Upper lobe of left lung (tissue), 6 donors: ENCODE measurements at places on chromosomes 16 and 17. TPM values are rescaled to one million over a fixed set of nuclear protein-coding genes. Genes with fewer than 3 reads are reported as not detected.

- no peaks in the 10 kb centered on the region for H3K36me3 ChIP-seq
- no peaks in the 10 kb centered on the region for H3K27me3 ChIP-seq
- no peak for DNase-seq
- no peaks in the 10 kb centered on the region for H3K4me1 ChIP-seq
- H3K27ac ChIP-seq = no peak overlapping the region
Observed at GRCh38 chr16:17633181-17633951, 162.6 kb upstream of the XYLT1 start.

GRCh38 chr16:68367030-68367429 is 56.2 kb downstream of the PRMT7 start:
- no peaks in the 10 kb centered on the region for H3K27me3 ChIP-seq
- no peak overlapping the region for H3K27ac ChIP-seq

- H3K4me1 ChIP-seq = peaks cover 17% of the 10 kb centered on the region
- no peak for DNase-seq
Observed at GRCh38 chr17:64219571-64219970, 43.5 kb downstream of the TEX2 start.

GRCh38 chr16:50393858-50394802 is 25.3 kb upstream of the BRD7 start:
- no peaks in the 10 kb centered on the region for H3K4me1 ChIP-seq
- no peak overlapping the region for H3K4me3 ChIP-seq
- no peaks in the 10 kb centered on the region for H3K36me3 ChIP-seq
- no peak overlapping the region for H3K27ac ChIP-seq
- no peaks in the 10 kb centered on the region for H3K27me3 ChIP-seq
- no peak for DNase-seq

DNA sequence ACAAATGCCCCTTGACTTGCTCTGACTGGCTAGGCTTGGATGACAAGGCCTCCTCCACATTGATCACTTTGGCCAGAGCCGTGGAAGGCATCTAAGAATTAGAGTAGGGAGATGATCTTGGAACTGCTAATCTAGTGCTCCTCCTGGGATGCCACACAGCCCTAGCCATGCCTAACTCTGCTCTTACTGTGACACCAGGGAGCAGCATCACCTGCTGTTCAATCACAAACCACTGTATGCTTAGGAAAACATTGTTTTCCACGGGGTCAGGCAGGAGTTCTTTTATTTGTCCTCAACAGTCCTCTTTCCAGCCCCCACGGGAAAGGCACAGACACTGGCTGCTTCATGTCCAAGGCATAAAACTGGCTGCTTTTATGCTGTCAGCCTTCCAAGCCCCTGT is 46.3 kb downstream of the C16orf78 start:
- DNase-seq = no peak
- no peak overlapping the region for H3K4me3 ChIP-seq
- no peaks in the 10 kb centered on the region for H3K27me3 ChIP-seq
- no peaks in the 10 kb centered on the region for H3K4me1 ChIP-seq
- H3K27ac ChIP-seq = no peak overlapping the region

DNA sequence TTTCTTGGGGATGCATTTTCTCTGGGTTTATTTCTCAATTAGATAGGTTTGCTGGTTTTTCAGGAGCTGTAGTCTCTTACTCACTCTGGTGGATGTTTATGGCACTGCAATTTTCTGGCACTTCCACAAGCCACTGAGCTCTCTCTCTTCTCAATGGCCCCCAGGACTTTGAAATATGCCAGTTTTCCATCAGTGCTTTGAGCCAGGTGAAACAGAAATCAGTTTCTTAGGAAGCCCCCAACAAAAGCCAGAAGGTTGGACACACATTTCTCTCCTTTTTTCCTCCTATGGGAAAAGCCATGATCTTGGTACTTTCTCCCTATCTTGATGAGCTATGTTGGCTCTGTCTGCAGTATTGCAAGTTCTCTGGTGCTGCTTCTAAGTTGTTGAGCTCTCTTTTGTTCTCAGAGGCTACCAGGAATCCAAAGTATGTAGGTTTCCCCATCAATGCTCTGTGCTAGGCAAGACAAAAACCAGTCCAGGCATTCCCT is 90.7 kb upstream of the SMIM36 start:
- H3K36me3 ChIP-seq = no peaks in the 10 kb centered on the region
- H3K4me1 ChIP-seq = peaks cover 3% of the 10 kb centered on the region
- DNase-seq = no peak
- H3K27me3 ChIP-seq = no peaks in the 10 kb centered on the region
- no peak overlapping the region for H3K4me3 ChIP-seq

GRCh38 chr16:65123396-65124211 is 1.7 kb upstream of the CDH11 start:
- H3K4me1 ChIP-seq = peaks cover 11% of the 10 kb centered on the region
- H3K27ac ChIP-seq = peak overlapping the region; percentile 84
- no peaks in the 10 kb centered on the region for H3K27me3 ChIP-seq
- no peaks in the 10 kb centered on the region for H3K36me3 ChIP-seq
- H3K4me3 ChIP-seq = peak overlapping the region; percentile 39
- DNase-seq = no peak

DNA sequence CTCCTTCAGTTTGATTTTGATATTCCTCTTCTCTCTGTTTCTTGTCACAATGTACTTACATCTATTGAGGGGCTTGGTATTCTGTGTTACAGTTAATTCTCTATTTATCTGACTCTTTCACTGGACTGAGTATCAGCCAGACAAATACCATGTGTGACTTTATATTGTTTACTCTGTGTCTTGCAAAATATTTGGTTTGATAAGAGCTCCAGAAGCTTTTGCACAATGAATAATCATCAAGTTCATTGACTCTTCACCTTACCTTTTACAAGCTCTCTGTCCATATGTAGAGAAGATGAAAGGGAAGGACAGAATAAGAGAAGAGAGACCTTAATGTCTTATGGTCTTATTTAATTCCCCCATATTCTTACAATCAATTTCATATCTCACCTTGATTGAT is 877.7 kb upstream of the CDH8 start:
- H3K4me1 ChIP-seq = no peaks in the 10 kb centered on the region
- no peaks in the 10 kb centered on the region for H3K36me3 ChIP-seq
- no peaks in the 10 kb centered on the region for H3K27me3 ChIP-seq
- no peak overlapping the region for H3K4me3 ChIP-seq
- no peak overlapping the region for H3K27ac ChIP-seq

GRCh38 chr16:71943887-71944286 is 48.6 kb downstream of the IST1 start:
- H3K36me3 ChIP-seq = no peaks in the 10 kb centered on the region
- H3K27ac ChIP-seq = no peak overlapping the region
- DNase-seq = no peak
- no peaks in the 10 kb centered on the region for H3K4me1 ChIP-seq

DNA sequence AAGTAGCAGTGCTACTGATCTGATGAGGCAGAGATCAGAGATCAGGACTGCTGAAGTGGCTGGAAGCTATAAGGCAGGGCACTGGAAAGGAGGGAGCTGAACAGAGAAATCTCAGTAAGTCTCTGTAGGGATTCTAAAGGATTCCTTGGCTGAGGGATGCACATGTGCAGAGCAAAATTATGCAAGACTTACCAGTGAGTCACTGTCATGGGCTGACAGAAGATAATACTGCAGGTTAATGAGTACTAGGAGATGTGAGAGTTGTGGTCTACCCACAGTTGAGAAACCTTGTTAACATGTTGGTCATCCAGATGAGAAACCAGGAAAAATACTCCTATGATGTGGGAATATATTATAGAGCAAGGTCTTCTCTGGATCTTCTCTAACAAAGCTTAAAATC is 378.1 kb downstream of the HAPSTR1 start:
- H3K27me3 ChIP-seq = no peaks in the 10 kb centered on the region
- no peak for DNase-seq
- H3K4me1 ChIP-seq = no peaks in the 10 kb centered on the region
- no peaks in the 10 kb centered on the region for H3K36me3 ChIP-seq

GRCh38 chr17:7435676-7436555 is 681 bp downstream of the TMEM102 start:
- peak overlapping the region; percentile 63 for H3K4me3 ChIP-seq
- H3K36me3 ChIP-seq = no peaks in the 10 kb centered on the region
- peaks cover 13% of the 10 kb centered on the region for H3K27me3 ChIP-seq
- DNase-seq = peak; percentile 71
- H3K27ac ChIP-seq = peak overlapping the region; percentile 65

DNA sequence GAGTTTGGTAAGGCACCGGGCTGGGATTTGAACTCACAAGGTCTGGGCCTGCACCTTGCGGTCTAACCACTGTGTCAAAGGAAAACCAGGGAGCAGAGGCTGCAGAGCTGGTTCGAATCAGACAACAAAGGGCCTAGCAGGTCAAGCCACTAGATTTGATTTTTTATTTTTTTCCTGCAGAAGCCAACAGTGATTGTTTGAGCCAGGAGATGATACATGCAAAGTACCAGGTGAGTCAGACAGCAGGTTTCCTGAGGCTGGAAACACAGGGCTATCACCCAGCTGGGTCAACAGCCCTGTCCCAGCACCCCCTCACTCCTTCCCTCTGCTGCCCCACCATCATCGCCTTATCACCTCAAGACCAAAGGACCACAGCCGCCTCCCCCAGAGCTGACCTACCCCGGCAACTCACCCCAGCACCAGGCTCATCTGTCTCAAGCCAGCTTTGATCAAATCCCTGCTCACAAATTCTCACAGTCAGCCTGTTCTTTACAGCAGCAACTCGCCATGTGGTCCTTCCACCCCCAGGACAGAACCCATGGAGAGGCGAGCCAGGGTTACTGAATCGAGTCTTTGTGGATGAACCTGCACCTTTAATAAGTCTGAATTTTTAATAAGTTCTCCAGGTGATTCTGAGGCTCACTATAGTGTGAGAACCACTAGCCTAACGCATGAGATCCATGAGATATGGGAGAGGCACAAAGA is 13.0 kb upstream of the KRT19 start:
- no peaks in the 10 kb centered on the region for H3K36me3 ChIP-seq
- DNase-seq = no peak
- no peak overlapping the region for H3K4me3 ChIP-seq
- H3K4me1 ChIP-seq = no peaks in the 10 kb centered on the region
- H3K27ac ChIP-seq = no peak overlapping the region
- no peaks in the 10 kb centered on the region for H3K27me3 ChIP-seq

GRCh38 chr17:12261354-12261753 is 240.7 kb downstream of the MAP2K4 start:
- no peak for DNase-seq
- no peaks in the 10 kb centered on the region for H3K27me3 ChIP-seq
- no peaks in the 10 kb centered on the region for H3K36me3 ChIP-seq

- H3K36me3 ChIP-seq = no peaks in the 10 kb centered on the region
- peaks cover 81% of the 10 kb centered on the region for H3K4me1 ChIP-seq
- DNase-seq = no peak
- no peak overlapping the region for H3K4me3 ChIP-seq
- H3K27me3 ChIP-seq = no peaks in the 10 kb centered on the region
Observed at GRCh38 chr17:4837471-4838308, 4.5 kb downstream of the MINK1 start.

- H3K27me3 ChIP-seq = no peaks in the 10 kb centered on the region
- peaks cover 49% of the 10 kb centered on the region for H3K4me1 ChIP-seq
- no peak within 1 kb of the TSS for H3K27ac ChIP-seq
- H3K4me3 ChIP-seq = no peak within 1 kb of the TSS
- no peaks in the 10 kb centered on the region for H3K36me3 ChIP-seq
- DNase-seq = peak; percentile 82
Observed at GRCh38 chr16:89918453-89919347, at the start of gene MC1R. MC1R (plus strand) TSS chr16:89918862; CDS start chr16:89919259, 397 bp downstream.

DNA sequence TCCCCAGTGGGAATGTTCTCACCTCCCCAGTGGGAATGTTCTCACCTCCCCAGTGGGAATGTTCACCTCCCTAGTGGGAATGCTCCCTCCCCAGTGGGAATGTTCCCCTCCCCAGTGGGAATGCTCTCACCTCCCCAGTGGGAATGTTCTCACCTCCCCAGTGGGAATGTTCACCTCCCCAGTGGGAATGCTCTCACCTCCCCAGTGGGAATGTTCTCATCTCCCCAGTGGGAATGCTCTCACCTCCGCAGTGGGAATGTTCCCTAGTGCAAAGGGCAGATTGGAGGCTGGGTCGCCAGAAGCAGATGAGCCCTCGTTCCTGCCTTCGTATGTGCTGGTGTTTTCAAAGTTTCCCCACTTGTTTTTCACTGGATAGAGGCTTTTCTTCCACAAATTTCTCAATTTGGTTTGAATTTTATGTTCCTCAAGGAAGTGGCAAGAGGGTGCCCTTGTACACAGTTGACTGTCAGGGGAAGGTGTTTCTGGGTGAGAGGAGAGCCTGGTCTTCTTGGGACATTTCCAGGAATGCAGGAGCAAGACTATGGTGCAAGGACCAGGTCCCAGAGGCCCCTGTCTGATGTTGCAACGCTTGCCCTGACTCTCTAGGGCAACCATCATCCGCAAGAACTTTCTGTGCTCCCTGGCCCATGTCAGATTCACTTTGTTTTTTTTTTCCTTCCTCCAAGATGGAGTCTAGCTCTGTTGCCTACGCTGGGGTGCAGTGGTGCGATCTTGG is 34.0 kb downstream of the TRARG1 start:
- H3K36me3 ChIP-seq = no peaks in the 10 kb centered on the region
- H3K27me3 ChIP-seq = no peaks in the 10 kb centered on the region
- no peaks in the 10 kb centered on the region for H3K4me1 ChIP-seq
- no peak overlapping the region for H3K4me3 ChIP-seq

Gene HSPB9
- total RNA-seq = 0.15 TPM

Gene MYCBPAP
- total RNA-seq = 1.0 TPM

Gene TAC4
- total RNA-seq = not detected

Gene OTOA
- 0.63 TPM for total RNA-seq

Gene SLC52A1
- 0.15 TPM for total RNA-seq

Gene E4F1
- total RNA-seq = 24.9 TPM

Gene HOXB1
- not detected for total RNA-seq

Gene CBX2
- 1.2 TPM for total RNA-seq
